ENCODE measurements at places on chromosomes 1 and 21. TPM values are rescaled to one million over a fixed set of nuclear protein-coding genes. Genes with fewer than 3 reads are reported as not detected.

The SHISA4 gene
- 0.57 TPM for total RNA-seq

The SLC1A7 gene
- not detected for total RNA-seq

The AK5 gene
- 7.0 TPM for total RNA-seq

The CYP4Z1 gene
- total RNA-seq: not detected

The EPHB2 gene
- not detected for total RNA-seq

The VSIG8 gene
- total RNA-seq: not detected

DNA sequence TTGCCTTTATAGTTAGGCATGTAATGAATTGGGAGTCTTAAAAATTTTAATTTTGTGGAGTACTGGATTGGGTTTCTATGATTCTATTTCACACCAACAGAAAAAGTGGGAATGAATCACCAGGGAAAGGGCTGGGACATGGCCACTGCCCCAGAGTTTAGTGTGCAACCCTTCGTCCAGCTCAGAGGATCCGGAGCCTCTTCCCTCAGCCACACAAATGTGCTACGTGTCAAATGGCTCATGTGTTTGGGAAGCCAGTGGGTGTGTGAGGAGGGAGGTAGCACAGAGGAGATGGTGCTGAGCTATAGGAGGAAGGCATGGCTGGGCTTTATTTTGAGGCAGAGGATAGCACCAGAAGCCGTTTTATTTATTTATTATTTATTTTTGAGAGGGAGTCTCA lies 247.3 kb downstream of the SIPA1L2 start:
- no peak for DNase-seq

DNA sequence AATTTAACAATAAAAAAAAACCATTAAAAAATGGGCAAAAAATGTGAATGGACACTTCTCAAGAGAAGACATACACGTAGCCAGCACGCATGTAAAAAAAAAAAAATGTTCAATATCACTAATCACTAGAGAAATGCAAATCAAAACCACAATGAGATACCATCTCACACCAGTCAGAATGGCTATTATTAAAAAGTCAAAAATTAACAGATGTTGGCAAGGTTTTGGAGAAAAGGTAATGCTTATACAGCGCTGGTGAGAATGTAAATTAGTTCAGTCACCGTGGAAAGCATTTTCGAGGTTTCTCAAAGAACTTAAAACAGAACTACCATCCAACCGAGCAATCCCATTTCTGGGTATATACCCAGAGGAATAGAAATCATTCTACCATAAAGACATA lies 1091.5 kb upstream of the B3GALT2 start:
- DNase-seq: no peak

- DNase-seq: no peak
These were observed 40.2 kb downstream of the ANGPTL3 start for GRCh38 chr1:62637392-62638105.

The ST6GALNAC3 gene
- total RNA-seq: 0.02 TPM

DNA sequence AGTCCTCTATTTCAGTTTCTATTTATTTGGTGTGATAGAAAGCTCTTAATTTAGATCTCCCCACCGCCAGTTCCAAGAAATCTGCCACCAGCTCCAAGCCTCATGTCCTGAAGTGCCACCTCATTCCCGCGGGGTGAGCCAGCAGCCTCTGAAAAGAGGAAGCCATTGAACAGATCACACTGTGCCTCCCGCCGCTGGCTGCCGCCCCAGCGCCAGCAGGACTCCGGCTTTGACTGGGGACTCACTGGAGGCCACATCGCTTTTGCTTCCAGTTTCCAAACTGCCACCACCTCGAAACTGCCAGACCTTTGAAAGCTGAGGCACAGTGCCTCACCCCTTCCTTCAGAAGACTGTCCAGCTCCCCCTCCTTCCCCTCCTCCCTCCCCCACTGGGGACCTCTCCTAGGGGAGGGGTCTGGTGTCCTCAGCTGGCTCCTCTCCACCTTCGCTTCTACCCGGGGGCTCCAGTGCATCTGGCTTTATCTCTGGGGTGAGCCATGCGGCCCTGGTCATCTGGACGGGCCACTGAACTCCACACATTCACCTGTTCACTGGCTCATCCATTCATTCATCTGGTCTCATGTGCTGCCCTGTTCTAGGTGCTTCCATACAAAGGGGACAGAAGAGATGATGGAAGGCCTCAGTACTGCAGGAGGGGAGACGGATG lies 58.9 kb downstream of the VPS26C start:
- DNase-seq: peak; percentile 35

DNA sequence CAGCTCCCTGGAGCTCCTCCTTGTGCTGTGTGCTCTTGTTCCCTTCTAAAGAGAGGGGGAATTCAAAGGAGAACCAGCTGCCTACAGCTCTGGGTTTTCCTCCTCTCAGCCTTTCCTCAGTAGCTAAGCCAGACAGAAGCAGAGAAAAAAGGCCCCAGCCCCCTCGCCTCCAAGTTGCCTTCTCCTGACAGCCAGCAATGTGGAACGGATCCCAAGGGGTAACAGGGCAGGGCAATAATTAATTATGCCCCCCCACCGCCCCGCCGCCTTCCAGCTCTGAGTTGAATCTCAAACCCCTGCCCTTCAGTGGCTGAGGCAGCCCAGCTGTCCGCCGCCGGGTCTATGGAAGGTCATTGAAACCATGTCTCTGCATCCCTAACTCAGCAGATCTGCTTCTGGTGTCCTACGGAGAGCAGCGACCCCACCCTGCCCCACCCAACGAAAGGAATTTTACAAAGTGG lies 69.0 kb upstream of the GOLT1A start:
- DNase-seq: no peak

The POMGNT1 gene
- total RNA-seq: 32.0 TPM

The ETNK2 gene
- total RNA-seq: not detected

GRCh38 chr1:17335821-17336710 lies 28.1 kb downstream of the PADI4 start:
- DNase-seq: peak; percentile 70

The USF1 gene
- 81.2 TPM for total RNA-seq

DNA sequence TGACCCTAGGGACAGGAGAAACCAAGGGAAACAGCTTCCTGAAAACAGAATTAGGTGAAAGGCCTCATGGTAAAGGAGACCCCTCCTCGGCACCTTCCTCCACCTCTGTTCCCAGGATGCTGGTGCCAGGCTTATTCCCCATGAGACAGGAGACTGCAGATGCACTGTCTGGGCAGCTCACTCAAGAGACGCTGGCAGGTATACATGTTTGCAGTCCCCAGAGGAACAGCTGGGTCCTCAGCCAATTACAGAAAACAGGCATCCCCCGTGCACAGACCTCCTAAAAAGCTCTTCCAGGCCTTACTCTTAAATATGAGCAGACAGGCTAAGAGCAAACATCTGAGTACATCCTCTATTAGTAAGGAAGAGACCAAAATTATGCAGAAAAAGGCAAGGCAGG lies 6.5 kb downstream of the CCSAP start:
- DNase-seq: no peak

The TTC22 gene
- total RNA-seq: 10.6 TPM

DNA sequence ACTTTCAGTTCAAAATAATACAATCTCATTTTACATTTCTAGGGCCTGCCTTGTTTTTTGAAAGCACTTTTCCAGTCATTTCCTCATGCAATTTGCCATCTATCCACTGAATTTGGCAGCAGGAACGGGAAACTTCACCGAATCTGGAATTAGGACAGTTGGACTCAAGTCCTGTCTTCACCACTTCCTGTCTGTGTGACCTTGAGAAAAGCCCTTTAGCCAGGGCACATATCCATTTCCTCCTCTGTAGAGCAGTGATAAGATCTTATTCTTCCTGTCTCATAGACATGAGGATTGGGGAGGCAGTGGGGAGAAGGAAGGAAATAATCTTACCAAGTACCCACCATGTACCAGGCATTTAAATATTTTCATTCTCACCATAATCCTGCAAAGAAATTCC lies 12.0 kb downstream of the VAV3 start:
- no peak for DNase-seq

The HCRTR1 gene
- total RNA-seq: not detected

The RHBDL2 gene
- total RNA-seq: not detected

GRCh38 chr21:25639551-25640201 lies 618 bp downstream of the JAM2 start:
- peak; percentile 26 for DNase-seq

GRCh38 chr21:29583424-29583924 lies 284.8 kb downstream of the BACH1 start:
- no peak for DNase-seq

The CAPZB gene
- total RNA-seq: 567 TPM

GRCh38 chr1:202568826-202569225 lies 141.4 kb downstream of the SYT2 start:
- no peak for DNase-seq

Measured in activated CD4-positive, alpha-beta T cell treated with anti-CD3 and anti-CD28 coated beads, Interleukin-2, amount 10 ng/mL, durations not matched to agents 7 days and 5 days (primary cell).